ENCODE measurements at places on chromosomes 6 and 20.

GRCh38 chr6:112951829-112952228 is 604.7 kb downstream of the RFPL4B start:
- no peak for DNase-seq

DNA sequence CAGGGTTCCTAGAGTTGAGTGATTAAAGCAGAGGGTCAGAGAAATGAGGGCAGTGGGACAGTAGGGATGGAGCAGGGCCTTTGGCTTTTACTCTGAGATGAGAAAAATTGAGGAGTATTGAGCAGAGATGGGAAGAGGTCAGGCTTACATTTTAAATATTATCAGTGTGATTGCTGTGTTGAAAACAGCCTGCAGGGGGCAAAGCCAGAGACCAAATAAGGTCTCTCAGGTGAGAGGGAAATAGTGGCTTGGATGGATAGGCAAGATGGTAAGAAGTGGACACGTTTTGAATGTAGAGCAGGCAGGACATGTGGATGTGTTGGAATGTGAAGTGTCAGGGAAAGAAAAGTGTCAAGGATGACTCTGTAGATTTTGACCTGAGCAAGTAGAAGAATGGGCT is 105.0 kb upstream of the MAP3K7 start:
- DNase-seq: no peak

DNA sequence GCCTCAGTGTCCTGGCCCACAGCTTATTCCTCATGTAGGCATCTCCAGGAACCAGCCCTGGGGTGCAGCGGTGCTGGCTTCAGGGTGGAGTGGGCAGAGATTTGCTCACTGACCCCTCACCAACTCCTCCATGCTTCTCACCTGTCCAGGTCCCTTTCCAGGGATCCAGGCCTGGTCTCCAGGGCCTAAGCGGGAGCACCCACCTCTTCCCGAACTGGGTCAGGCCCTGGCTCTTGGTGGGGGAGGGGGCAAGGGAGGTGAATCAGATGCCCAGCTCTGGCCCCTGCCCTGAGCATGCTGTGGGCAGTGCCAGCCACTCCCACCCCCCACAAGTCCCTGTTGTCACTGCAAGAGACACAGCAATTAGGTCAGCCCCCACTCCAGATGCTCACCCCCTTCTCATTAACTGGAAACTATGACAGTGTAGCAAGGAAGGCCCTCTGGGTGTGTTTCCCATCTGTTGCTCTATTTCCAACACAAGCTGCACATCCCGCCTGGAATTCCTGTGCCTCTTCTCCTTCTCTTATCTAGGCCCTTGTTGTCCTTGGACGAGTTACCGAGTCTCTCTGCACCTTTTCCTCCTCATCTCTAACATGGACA is 37.0 kb downstream of the MDFI start:
- DNase-seq: no peak

- no peak for DNase-seq
Measured at GRCh38 chr6:36389353-36389752, 1.9 kb upstream of the ETV7 start.

GRCh38 chr6:161434350-161434749 is 160.5 kb upstream of the AGPAT4 start:
- no peak for DNase-seq

GRCh38 chr6:109351231-109352130 is 30.8 kb downstream of the CD164 start:
- no peak for DNase-seq

DNA sequence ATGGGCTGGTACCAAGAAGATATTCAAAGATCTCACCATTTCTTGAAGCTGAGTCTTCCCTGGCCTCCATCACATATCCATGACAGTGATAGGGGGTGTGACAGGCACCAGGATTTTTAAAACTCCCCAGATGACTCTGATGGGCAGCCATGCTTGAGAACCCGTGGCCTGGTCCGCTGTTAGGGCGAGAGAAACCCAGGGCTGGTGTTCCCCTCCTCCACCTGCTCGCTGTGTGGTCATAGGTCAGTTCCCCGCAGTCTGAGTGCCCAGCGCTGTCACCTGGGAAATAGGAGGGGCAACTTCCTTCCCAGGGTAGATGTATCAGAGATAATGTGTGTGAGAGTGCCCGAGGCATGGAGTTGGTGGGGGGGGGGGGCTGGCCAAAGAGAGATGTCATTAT is 50.9 kb downstream of the TMEM242 start:
- DNase-seq: no peak

DNA sequence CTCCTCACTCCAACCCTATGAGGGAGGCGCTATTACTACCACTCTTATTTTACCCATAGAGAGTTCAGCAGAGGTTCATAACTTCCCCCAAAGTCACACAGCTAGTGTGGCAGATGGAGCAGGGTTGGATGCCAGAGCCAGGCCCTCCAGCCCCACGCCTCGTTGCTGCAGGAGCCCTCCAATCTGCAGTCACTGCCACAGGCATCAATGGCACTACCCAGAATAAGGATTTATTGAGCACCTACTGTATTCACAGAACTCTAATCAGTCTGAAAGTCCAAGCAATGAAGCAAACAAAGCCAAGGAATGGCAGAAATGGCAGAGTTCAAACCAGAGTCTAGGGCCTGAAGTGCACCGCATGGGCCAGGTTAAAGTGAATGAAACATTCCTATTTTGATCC is 144.9 kb downstream of the LPA start:
- DNase-seq: no peak

DNA sequence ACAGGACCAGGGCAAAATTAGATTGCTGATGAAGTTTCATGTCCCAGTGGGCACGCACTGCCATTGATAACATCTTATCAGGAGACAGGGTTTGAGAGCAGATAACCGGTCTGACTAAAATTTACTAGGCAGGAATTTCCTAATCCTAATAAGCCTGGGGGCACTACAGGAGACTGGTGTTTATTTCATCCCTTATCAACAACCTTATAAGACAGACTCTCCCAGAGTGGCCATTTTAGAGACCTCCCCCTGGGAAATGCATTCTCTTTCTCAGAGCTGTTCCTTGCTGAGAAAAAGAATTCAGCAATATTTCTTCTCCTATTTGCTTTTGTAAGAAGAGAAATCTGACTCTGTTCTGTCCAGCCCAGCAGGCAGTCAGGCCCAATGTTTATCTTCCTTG is 423.4 kb upstream of the IMPG1 start:
- no peak for DNase-seq

GRCh38 chr6:160775792-160776580 is 73.9 kb downstream of the PLG start:
- no peak for DNase-seq

DNA sequence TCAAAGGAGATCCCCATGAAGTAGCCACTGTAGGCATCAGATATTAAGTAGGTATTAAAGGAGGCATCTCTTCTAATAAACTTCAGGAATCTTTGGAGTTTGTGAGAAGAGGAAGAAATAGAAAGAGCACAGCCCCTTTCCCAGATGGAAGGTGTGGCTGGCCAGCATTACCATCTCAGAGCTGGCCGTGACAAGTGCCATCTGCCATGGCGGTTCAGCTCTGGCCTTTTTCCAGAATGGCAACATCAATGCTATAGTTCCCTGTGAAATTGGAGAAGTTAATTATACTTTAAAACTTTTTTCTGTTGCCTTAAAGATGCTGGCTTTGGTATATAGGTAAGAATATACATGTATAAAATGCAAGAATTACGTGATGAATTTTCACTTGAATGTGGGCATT is 51.9 kb upstream of the MCUR1 start:
- no peak for DNase-seq

- DNase-seq: no peak
Measured at GRCh38 chr20:62995898-62996595, 10.7 kb downstream of the BHLHE23 start.

- DNase-seq: no peak
Measured at GRCh38 chr6:158894193-158894592, 75.0 kb upstream of the EZR start.

- no peak for DNase-seq
Measured at GRCh38 chr6:88558981-88559380, 392.8 kb upstream of the CNR1 start.

DNA sequence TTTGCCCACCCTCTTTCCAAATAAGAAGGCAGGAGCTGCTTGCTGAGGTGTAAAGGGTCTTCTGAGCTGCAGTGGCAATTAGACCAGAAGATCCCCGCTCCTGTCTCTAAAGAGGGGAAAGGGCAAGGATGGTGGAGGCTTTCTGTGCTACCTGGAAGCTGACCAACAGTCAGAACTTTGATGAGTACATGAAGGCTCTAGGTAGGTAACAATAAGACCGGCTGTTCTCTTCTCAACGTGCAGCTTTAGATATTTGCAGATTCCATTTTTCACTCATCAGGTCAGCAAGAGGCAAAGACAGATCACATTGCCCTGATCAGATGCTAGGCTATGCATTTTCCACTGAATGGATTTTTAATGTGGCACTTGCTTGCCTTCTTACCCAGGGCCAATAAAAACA is at the start of gene FABP7:
FABP7 (plus strand) TSS at position 50 of the 400 bp plus-strand sequence; CDS start at position 129, 79 bp downstream.
- DNase-seq: no peak

DNA sequence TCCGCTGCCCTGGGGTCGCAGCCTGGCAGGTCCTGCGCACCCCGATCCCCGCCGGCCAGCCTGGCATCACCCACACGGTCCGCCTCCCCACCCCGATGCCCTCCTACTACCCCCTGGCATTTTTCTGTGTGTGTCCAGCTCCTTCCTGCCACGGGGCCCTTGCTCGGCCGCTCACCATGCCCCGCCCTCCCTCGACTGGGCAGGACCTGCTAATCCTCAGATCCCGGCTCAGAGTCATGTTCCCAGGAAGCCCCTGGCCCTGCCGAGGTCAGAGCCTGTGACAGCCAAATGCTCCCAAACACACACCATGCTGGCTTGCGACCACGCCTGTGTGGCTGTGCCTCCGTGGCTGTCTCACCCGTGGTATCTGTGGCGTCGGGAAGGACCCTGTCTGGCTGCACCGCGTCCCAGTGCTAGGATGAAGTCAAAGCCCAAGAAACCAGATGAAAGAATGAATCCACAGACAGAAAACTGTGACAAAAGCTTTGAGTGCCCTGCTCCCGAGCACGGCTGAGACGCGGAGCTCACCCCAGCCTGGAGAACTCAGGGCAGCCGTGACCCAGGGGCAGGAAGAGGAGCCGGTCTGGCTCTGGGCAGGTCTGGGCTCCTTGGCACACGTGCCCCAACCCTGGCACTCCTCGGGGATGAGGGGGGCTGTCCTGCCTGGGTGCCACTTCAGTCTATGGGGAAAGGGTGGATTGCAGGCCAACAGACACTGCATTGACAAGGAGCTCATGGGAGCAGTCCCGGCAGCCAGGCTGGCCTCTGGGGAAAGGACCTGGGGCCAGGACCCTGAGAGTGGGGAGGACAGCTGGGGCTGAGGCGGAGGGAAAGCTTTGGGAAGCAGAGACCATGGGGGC is 20.8 kb upstream of the SLCO4A1 start:
- DNase-seq: no peak

GRCh38 chr6:166553563-166554271 is 32.8 kb downstream of the RAMACL start:
- peak; percentile 54 for DNase-seq

DNA sequence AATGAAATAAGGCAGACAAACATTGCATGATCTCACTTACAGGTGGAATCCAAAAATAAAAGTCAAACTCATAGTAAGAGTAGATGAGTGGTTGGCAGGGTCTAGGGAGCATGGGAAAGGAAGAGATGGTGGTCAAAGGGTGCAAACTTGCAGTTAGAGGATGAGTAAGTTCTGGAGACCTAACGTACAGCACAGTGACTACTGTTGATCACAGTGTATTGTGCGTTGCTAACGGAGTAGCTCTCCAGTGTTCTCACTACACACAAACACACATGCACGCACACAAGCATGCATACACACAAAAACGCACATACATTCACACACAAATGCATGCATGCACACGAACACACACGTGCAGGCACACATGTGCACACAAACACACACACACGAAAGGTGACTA is 54.9 kb downstream of the LY86 start:
- no peak for DNase-seq

DNA sequence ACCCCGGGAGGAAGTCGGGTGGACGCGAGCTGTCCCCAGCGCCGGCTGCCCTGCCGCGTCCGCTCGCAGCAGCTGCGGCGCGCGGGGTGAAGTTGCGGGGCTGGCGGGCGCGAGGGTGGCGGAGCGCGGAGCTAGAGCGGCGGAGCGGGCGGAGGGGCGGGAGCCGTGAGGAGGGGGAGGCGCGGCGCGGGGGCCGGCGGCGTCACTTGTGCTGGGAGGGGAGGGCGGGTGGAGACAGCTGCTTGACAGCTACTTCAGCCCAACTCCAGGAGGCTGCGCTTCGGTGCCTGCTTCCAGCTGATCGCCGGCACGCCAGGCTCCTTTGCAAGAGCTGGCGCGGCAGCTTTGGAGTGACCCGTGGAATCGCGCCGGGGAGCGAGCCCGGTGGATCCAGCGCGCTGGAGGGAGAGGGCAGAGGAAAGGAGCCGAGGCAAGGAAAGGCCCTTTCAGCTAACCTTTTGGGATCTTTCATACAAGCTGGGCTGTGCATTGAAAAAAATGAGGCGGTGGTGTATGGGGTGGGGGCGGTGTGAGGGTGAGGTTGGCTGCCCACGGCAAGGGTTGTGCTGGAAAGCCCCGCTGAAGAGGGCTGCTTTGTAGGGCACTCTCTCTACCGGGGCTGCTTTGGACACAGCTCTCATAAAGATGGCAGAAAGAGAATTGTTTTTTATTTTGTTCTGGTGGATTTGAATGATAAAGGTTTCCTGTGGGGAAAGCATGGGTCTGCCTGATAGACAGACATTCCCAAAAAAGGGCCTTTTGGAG is 24.6 kb downstream of the RIPOR2 start:
- DNase-seq: no peak

DNA sequence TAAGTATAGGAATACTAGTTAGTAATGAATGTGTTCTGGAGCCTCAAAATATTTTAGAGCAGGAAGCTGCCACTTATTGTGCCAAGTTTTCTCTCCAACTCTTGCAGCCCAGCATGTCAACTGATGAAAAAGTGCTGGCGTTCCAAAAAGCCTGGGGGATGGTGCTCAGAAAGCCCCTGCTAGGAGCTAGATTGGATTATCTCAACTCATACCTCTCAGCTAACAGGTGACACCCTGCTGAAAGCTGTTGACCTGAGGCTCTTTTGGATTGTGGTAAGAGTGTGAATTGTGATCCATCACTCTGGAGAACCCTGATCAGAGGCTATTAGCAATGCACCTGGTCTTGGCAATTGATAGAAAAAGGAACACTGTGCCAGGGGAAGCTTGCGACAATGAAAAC is 580.4 kb downstream of the EYS start:
- DNase-seq: no peak

DNA sequence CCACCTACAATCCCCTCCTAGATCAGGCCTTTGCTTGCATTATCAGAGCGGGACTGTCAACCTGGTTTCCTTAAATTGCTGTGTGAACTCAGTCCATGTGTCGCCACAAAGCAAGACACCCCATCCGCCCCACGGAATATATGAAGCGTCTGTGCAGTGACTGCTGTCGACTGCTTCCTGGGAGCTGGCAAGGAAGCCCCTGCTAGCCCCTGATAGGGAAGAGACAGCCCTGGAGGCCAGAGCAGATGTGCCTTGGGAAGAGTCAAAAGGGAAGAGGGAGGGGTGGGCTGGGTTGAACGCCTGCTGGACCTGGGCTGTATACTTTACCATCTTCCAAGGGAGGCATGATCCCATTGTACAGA is 44.1 kb upstream of the APCDD1L start:
- DNase-seq: no peak

- DNase-seq: no peak
Measured at GRCh38 chr6:121335087-121336008, 1.1 kb upstream of the TBC1D32 start.

All from C1 segment of cervical spinal cord (tissue), 14 donors.